ENCODE measurements at places on chromosomes 4 and X. TPM values are rescaled to one million over a fixed set of nuclear protein-coding genes. Genes with fewer than 3 reads are reported as not detected.

- DNase-seq: no peak
- H3K36me3 ChIP-seq: no peaks in the 10 kb centered on the region
- H3K4me3 ChIP-seq: no peak overlapping the region
- H3K27me3 ChIP-seq: no peaks in the 10 kb centered on the region
Measured at GRCh38 chrX:38484607-38485498, 76.5 kb upstream of the TSPAN7 start.

GRCh38 chr4:140630246-140630645 lies 61.5 kb upstream of the UCP1 start:
- no peaks in the 10 kb centered on the region for H3K27me3 ChIP-seq
- no peaks in the 10 kb centered on the region for H3K4me1 ChIP-seq
- H3K27ac ChIP-seq: no peak overlapping the region
- no peaks in the 10 kb centered on the region for H3K36me3 ChIP-seq

DNA sequence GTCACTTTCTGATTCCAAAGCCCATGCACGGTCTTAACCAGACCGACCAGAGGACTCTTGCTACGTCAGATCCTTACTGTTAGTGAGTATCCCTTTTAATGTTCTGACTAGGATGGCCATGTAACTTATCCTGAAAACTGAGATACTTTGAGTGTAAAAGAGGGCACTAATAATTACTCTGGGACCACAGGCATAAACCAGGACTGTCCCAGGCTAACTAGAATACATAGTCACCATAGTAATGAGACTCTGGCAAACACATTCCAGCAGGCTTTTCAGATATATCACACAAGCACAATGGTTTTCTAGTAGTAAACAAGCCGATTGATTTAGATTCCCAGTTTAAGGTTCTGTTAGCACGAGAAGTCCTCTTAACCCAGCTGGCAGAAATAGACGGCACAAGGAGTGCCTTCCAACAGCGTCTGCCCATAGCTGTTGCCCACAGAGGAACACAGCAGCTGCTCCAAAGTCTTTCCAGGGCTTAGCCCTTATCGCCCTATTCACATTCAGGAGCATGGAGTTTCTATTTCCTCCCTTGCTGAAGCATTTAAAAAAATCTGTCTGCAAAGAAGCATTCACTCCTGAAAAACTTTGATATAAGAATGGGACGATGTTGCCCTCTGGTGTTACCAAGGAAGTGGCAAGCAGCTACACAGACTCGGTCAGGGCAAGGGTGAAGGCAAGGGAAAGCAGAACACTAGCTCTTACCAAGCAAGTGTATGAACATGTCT lies 92.4 kb downstream of the CXCL13 start:
- no peak overlapping the region for H3K27ac ChIP-seq
- H3K4me3 ChIP-seq: no peak overlapping the region
- no peaks in the 10 kb centered on the region for H3K27me3 ChIP-seq

The ATP5ME gene
- 195 TPM for total RNA-seq

The CCNG2 gene
- 29.7 TPM for total RNA-seq

The CDKL2 gene
- 0.35 TPM for total RNA-seq

The PIM2 gene
- total RNA-seq: 17.8 TPM

The PPEF1 gene
- not detected for total RNA-seq

DNA sequence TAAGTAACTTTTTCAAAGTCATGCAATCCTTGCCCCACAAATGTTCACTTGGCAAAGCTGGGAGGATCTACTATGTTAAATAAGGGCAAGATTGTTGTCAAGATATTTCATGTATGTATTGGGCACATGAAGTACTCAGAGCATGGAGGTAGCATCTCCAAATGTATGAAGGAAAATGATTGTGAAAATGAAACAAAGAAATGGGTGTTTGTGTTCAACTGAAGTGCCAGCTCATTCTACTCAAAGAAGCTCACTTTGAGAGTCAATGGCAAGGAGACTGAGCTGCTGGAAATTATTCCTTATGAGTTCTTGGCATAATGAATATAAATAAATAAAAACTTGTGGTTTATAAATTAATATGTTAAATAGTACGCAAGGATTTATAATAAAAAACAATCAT lies 124.5 kb upstream of the ARSJ start:
- DNase-seq: no peak
- no peak overlapping the region for H3K27ac ChIP-seq
- no peak overlapping the region for H3K4me3 ChIP-seq
- H3K27me3 ChIP-seq: no peaks in the 10 kb centered on the region

DNA sequence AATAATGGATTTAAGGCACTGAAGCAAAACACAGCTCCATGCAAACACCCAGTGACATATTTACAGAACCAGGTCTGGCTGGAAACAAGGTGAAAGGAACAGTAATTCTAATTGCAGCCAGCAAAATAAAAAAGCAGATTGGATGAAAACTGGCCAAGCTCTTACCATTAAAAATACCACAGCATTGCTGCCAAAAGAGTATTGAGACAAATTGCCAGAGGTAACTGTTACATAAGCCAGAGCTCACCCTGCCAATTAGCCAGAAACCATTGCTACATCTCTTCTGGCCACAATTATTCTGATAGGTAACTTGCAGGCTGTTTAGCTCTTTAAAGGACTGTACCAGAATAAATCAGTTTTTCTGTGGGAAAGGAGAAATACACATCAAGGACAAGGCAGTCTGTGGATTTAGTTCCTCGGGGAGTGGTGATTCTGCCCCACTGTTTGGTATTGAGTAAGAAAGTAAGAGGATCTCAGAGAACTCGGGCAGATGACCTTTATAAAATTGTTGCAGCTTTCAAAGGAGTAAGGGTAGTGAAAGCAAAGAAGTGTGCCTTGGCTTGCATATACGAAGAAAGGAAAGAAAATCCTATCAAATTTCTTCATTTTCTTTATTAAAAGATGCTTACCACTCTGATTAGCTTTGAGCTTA lies 369.5 kb downstream of the PPP3CA start:
- H3K4me1 ChIP-seq: no peaks in the 10 kb centered on the region
- H3K36me3 ChIP-seq: no peaks in the 10 kb centered on the region
- DNase-seq: no peak
- H3K4me3 ChIP-seq: no peak overlapping the region

- DNase-seq: no peak
- no peak overlapping the region for H3K27ac ChIP-seq
- no peaks in the 10 kb centered on the region for H3K27me3 ChIP-seq
- no peak overlapping the region for H3K4me3 ChIP-seq
- no peaks in the 10 kb centered on the region for H3K36me3 ChIP-seq
Measured at GRCh38 chr4:76556452-76556851, 121.4 kb downstream of the SHROOM3 start.

DNA sequence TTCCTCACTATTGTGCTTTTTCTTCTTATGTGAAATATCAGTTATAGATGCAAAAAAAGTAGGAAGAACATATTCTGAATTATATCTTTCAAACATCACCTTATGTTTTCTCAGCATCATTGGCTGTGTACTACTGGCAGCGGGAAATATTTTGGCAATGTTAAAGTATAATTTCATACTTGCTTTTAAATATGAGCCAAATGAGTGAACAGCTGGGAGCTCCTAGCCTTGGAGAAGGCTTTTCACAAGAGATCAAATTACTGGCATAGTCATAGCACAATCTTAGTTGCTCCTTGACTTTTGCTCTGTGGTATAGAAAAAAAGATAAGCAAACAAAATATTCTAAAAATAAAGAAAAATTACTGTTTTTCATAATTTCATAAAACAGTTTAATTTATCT lies 1575.8 kb upstream of the PABPC4L start:
- no peak for DNase-seq
- H3K4me3 ChIP-seq: no peak overlapping the region
- no peaks in the 10 kb centered on the region for H3K36me3 ChIP-seq
- no peaks in the 10 kb centered on the region for H3K27me3 ChIP-seq
- H3K27ac ChIP-seq: no peak overlapping the region

GRCh38 chr4:26731351-26732035 lies 129.1 kb upstream of the STIM2 start:
- H3K4me1 ChIP-seq: no peaks in the 10 kb centered on the region
- H3K4me3 ChIP-seq: no peak overlapping the region
- no peak overlapping the region for H3K27ac ChIP-seq
- DNase-seq: no peak
- H3K36me3 ChIP-seq: no peaks in the 10 kb centered on the region
- no peaks in the 10 kb centered on the region for H3K27me3 ChIP-seq

DNA sequence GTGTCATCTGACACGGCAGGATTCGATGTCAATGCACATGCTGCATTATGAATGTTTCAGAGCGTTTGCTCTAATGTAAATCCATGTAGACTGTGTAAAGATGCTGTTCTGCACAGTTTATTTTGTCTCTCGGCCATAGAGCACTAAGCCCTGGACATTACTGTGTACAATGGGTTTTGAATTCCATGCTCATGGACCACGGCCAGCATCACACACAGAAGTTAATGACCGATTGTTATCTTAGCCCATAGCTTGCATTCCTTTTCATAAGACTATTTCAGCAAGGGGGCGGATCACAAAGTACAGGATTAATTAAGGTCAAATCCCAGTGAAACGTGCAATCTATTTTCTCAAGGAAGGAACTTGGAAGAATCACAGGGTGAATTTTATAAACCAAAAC lies 286.1 kb upstream of the TENM3 start:
- peaks cover 8% of the 10 kb centered on the region for H3K4me1 ChIP-seq
- no peak for DNase-seq
- no peak overlapping the region for H3K27ac ChIP-seq
- no peak overlapping the region for H3K4me3 ChIP-seq

All from Peyer's patch (tissue), 4 donors.